Naive B cell (primary cell): ENCODE measurements at places on chromosomes 5 and 9.

GRCh38 chr5:159155960-159156359 lies 53.4 kb downstream of the RNF145 start:
- DNase-seq, result peak; percentile 61

DNA sequence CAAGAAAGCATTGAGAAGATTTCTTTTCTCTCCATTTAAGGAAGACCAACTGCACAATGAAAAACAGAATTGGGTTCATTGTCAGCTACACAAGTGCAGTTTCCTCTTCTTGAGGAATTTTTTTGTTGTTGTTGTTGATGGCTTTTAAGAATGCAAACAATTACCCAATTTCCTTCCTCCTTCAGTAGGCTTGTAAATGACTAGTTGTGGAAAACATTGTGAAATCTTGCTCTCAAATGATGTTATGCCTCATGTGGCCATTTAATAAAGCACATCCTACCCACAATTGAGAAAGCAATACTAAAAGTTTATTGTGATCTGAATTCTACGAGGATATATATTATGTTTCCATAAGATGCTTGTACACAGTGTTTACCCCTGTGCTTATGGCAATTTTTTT lies 171.6 kb downstream of the FAM174A start:
- DNase-seq, result no peak

DNA sequence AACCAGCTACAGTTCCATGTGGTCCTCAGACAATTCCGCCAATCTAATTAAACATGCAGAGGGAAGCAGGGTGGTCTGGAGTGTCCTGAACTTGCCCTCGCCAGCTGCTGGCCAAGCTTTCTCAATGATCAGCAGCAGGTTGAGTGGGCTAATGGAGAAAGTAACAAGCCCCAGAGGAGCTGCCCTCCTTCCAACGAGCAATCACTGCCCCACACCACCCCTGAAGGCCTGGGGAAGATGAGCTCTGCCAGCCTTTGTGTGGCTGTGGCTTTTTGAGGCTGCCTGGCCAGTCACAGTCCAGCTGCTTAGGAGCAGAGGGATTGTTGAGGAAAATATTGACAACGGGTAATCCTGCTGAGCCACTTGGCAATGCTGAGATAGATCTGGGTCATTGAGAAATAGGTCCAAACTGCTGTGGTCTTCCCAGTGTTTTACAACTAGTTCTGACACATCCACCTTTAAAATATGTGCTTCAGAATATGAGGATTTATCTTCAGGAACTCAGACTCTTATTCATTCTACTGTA lies 107.3 kb downstream of the CD180 start:
- no peak for DNase-seq

GRCh38 chr9:124355039-124355940 lies 60.0 kb downstream of the PSMB7 start:
- no peak for DNase-seq

- no peak for DNase-seq
Observed at GRCh38 chr9:33751536-33752129, 43.7 kb upstream of the PRSS3 start.

GRCh38 chr5:145854651-145855258 lies 18.1 kb downstream of the GRXCR2 start:
- DNase-seq, result no peak

DNA sequence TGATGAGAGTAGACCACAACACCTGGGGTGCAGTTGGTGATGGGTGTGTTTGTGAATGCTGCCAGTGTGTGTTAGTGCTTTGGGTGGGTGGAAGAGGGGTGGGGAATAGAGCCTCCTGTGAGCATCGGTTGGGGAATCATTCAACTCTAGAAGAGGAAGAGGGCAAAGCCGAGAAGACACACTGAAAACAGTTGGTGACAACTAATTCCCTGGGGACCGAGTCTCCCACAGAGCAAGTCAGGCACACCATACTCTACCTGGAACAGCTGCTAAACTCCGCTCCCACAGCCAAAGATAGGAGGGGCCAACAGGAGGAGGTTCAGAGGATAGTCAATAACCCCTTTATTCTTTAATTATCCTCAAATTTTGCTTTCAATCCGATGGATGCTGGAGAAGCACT lies 1.6 kb upstream of the ARHGEF39 start:
- no peak for DNase-seq

DNA sequence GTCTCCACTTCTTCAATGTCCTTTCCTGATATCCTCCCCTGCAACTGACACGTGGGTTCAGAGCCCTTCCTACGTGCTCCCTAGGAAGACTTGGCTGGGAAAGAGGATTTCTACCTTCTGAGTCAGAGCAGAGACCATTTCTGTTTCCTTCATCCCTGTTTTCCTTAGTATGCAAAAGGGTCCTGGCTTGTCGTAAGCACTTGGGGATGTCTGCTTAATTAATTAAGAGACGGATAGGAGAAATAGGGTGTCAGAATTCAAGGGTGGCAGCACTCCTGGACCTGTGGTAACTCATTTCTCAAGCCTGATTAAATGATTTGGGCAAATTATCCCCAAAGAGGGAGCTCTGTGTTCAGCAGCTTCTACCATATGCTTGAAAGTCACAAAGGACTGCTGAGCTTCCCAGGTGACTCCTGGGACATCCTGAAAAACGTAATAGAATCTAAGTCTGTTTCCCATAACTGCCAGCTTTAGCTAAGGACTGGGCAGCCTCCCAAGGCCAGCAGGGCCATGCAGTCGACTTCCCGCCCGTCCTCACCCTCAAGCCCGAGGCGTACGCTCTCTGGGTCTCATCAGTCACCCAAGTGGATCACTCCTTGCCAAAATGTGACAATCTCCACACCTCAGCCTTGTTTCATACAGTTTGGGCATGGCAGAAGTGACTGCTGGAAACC lies 20.5 kb downstream of the ABCA1 start:
- no peak for DNase-seq

DNA sequence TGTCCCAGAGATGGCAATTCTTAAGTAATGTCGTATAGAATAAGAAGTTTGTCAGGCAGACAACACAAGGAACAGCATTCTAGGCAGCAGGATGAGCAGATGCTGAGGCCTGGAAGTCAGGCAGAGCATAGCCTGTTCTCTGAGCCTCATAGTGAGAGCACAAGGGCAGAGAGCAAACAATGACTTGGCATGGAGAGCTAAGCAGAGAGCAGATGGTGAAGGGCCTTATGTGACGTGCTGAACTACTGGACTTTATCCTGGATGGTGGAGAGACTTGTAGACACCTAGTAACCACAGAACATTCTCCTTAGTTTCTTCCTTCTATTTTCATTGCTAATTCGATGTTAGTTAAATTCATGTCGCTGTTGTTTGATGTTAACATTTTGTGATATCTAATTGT lies 60.1 kb downstream of the KCTD16 start:
- no peak for DNase-seq

- no peak for DNase-seq
Observed at GRCh38 chr5:168990679-168991078, 310.3 kb downstream of the SLIT3 start.

DNA sequence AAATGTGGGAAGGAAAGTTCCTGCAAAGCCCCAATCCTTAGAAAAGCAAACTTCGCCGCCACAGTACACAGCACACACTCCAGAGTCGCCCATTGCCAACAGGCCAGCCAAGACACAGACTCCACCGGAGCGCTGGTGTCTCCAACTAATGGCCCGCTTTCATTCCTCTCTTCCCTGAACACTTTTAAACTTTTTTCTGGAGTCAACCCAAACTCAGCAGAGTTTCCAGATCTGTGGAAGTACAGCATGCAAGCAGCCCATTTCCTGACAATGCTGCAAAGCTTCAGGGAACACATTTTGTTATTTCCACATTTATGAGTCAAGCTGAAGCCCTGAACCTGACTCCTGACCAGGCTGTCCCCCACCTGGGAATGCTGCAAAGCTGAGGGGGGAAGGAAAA lies 351.9 kb downstream of the NFIB start:
- no peak for DNase-seq

GRCh38 chr5:3997670-3998069 lies 402.0 kb downstream of the IRX1 start:
- no peak for DNase-seq

DNA sequence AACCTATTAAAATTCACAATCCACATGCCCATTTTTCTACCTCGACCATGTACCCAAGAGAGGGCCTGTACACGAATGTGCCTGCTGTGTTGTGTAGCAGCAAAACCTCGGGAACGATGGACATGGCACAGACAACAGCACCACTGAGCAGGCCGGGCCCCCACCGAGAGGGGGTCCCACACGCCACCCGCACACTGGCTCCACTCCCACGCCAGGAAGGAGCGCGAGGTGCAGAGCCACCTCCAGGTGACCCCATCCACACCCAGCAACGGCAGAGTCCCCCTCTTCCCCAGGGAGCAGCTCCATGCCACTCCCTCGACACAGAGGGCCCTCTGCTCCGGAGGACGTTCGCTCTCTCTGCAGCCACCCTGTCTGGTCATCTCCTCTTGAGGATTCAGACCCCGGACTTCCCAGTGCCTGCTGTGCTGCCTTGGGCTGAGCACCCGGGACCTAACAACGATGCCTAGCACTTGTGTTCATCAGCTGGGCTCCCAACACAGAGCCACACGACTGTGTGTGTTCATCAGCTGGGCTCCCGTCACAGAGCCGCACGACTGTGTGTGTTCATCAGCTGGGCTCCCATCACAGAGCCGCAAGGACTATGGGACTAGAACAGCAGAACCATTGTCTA lies 25.3 kb upstream of the ADAMTS2 start:
- DNase-seq, result no peak

DNA sequence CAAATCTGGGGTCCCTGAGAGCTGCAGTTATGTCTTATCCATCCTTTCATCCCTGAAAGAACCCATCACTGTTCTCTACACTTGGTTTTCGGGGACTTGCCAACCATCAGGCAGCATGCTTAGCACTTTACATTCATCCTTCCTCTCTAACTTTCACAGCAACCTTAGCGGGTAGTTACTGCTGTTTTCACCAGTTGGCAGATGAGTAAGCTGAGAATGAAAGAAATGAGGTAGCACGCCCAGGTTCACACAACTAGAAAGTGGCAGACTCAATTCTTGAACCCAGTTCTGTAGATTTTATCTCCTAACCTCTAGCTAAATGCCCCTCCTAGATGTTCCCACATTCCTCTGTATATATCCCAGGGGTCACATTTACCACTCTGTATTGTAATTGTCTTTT lies 342.0 kb upstream of the WWC1 start:
- DNase-seq, result no peak

GRCh38 chr5:99314721-99315120 lies 385.9 kb upstream of the CHD1 start:
- no peak for DNase-seq

DNA sequence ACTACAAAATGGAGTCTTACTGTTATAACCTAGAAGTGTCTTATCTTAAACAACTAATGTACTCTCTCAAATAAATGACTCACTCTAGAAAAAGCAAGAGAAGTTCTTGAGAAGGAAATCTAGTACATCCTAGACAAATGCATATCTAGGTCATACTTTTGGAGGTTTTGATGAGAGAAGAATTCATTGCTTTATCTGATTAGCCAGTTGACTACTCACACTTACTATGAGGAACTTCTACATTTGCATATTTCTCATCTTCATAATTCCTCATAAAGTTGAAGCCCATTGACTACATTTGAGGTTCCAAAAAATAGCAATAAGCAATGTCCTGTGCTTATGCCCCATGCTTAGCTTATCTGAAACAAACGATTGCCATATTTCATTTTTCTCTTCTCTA lies 2.8 kb downstream of the JAKMIP2 start:
- DNase-seq, result no peak

- no peak for DNase-seq
Observed at GRCh38 chr9:88425538-88425950, 37.3 kb downstream of the SPIN1 start.

DNA sequence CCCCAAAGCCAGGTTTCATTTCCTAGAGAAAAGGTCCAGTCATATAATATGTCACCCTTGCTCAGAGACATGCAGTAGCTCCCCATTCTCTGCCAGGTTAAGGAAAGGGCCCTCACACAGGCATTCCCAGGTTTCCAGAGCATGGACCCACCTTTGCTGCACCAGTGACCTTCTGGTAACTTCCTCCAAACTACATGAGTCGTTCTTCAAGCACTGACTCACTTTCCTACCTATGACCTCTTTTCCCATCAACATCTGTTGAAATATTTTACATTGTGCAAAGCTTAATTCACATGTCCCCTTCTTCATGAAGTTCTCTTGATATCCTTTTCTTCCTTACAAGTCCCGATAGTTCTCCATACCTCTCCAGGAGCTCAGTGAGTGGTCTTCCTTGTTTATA lies 25.9 kb downstream of the SH3TC2 start:
- DNase-seq, result no peak

DNA sequence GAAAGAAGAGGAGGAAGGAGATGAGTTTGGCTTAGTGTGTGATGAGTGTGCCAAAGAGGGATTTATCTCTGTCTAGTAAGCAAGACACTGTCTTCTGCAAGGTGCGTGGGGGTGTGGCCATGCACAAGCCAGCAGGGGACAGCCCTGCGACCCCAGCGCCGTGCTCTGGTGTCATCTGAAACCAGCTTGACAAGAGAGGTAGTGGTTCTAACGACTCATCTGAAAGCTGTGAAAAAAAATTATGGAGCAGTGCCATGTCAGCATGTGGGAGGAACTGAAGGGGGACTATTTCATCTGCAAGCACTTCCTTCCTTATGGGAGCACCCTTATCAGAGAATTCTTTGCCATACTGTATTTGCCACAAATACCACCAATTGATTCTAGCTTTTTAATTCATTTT lies 398.6 kb downstream of the PSAT1 start:
- DNase-seq, result peak; percentile 17

DNA sequence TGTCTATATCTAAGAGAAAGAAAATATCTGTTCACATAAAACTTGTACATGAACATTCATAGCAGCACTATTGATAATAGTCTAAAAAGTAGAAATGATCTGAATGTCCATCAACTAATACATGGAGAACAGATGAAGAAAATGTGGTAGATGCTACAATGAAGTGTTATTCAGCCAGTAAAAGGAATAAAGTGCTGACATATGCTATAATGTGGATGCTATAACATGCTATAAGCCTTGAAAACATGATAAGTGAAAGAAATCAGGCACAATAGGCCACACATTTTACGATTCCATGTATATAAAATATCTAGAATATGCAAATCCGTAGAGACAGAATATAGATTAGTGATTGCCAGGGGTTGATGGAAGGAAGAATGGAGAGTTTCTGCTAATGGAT lies 146.8 kb downstream of the SEMA5A start:
- no peak for DNase-seq

DNA sequence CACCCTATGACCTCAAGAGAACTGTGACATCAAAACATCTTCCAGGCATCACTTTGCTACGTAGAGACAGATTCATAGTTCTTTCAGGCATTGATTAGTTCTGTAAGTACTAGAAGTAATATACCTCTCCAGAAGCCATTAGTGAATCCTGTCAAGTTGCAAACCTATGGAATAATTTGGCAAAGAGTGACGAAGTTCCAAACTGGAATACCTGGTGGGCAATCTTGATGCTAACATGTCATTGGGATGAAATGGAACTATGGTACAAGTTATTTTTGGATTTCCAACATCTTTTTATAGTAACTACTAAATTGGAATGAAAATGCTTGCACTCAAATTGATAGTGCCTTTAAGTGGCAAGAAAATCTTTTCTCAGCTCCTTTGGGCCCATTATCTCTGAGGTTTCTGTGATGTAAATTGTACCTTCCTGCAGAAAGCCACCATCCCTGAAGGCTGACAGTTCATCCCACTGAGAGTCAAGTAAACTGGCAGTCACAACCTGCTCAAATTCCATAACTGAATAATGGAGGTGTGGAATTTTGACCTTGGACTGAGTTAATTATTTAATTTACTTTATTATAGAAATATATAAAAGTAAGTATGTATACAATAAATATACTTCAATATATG lies 435.5 kb downstream of the DTWD2 start:
- DNase-seq, result no peak

- no peak for DNase-seq
Observed at GRCh38 chr5:98755406-98755805, 18.1 kb upstream of the RGMB start.

GRCh38 chr5:159034083-159034824 lies 65.5 kb downstream of the EBF1 start:
- peak; percentile 29 for DNase-seq
